ENCODE measurements at places on chromosomes 4 and X.

GRCh38 chr4:139144161-139144859 lies 32.7 kb downstream of the ELF2 start:
- DNase-seq: no peak

DNA sequence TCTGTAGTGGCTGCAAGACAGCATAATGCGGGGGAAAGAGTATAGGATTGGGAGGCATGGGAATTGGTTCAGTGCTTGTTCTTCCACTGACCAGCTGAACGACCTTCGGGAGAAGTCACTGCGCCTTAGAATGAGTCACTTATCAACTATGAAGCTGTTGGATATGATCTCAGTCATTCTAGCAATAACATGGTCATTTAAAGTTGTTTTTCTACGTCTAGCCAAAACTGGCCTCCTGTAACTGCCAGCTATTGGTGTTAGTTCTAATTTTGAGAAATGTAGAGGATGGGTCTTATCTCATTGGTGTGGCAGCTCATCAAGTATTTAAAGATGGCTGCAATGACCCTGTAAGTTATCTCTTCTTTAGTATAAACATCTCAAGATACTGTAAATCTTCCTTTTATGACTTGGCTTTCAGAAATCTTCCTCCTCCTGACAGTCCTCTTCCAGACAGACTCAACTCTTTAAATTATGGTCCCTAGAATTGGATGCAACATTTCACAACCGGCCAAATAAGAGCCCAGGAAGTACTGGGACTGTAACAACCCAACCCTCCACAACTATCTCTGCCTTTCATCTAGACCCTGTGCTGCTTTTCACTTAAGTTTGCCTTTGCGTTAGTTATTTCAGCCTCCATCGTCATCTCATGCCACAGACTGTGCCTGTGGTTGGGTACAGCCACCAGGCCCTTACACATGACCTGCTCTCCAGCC lies 243.3 kb downstream of the CBR4 start:
- no peak for DNase-seq

DNA sequence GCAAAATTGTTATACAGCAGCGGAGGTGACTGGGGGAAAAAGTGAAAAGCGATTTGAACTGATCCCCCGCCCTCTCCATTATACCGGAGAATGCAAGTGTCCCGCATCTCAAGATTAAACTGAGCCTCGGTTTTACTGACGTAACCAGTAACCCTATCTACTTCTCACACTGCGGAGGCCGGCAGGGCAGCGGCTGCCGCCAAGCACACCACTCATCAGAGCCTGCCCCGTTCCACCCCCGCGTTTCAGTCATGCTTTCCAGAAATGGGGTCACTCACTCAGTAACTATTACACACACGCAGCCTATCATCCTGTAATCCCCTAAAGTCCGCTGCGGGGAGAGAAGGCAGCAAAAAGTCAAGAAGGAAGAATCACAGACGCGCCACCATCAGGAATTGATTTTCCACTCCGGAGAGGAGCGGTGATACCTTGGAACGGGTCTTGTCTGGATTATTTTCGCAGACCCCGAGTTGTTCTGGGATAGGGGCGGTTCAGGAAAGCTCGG lies 1.4 kb downstream of the RPS6KA3 start:
- DNase-seq: peak; percentile 20

- no peak for DNase-seq
These were observed 202.2 kb downstream of the SH2D1A start for GRCh38 chrX:124548571-124548970.

- no peak for DNase-seq
These were observed 41.5 kb downstream of the CBLL2 start for GRCh38 chrX:22314211-22314610.

DNA sequence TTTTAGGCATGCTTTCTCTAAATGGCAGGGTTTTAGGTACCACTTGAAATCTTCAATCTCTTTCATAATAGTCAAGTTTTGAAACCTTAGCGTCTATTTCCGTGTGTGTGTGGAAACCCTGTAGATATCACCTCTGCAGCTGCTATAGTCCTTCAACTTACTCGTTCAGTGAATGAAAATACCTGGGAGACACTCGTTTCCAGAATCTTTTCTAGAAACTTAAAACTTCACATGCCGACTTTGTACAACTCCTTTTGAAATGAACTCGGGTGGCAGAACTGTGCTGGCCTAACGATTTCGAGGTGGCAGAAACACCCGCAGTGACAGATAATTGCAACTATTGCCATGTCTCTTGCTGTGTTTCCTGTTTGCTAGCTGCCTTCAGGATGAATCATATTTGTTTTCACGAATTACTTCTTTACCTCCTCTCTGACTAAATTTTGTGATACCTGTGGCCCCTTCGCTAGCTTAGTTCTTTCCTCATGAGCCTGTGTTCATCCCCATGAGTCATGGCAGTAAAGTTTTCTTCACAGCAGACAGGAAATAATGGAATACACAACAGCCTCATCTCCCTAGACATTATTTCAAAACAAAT lies 104.7 kb upstream of the SMIM10 start:
- DNase-seq: no peak

DNA sequence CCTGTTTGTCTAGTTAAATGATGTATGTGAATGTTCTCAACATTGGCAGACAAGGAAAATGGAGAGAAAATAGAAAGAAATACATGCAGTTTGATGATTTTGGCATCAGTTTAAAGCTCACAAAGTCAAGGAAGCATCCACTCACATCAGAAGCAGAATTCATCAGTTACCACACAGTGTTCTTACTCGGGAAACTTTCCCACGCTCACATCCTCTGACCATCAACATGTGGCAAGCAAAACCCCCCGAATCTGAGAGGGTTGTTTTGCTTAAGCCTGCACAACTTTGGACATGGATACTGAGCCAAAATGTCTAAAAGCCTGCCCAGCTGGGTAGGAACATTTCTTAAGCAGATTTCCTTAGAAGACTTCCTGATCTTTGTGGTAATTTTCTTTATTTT lies 407.6 kb downstream of the ANKRD50 start:
- DNase-seq: no peak
